HL-60 (cell line): ENCODE measurements at places on chromosomes 6 and 20.

DNA sequence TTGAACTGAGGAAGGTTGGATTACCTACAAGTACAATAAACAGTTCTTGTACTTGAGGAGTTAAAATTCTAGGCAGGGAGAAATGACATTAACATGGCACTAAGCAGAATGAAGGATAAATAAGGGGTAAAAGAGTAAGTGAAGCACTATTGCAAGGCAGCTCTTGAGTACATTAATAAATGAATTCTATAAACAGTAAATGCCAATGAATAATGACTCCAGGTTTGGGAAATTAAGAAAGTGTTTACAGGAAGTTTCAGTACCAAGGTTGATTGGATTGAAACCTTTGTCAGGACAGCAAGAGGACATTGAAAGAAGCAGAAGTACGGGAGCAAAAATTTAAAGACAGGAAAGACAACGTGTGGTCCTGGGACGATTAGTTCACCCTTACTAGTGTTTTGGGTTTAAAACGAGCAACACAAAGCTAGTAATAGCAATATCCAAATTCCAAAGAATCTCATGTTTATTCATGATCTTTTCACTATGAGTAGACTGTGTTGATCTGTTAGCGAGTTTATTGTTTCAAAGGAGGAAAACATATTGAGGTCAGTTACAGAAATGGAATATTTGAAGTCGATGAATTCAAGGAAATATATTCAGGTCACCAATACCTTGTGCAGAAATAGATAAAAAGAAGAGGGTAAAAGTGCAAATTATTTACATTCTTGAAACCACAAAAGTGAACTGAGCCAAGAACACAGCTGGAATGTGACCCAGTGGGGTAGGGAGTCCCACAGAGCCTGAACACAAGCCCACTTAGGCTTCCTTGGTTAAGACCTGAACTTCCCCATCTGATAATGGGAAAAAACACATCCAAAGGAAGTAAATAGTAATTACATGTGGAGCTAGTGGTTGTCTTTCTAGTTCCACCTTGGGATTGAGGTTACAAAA lies 80.8 kb downstream of the MKKS start:
- DNase-seq, result no peak

- no peak for DNase-seq
Observed at GRCh38 chr6:155455766-155456165, at the start of gene NOX3. NOX3 (minus strand) TSS chr6:155455839; CDS start chr6:155455800, 39 bp downstream.

GRCh38 chr6:40320441-40320840 lies 266.7 kb downstream of the LRFN2 start:
- no peak for DNase-seq

GRCh38 chr20:7829776-7830175 lies 110.5 kb downstream of the HAO1 start:
- no peak for DNase-seq

- DNase-seq, result no peak
Observed at GRCh38 chr6:52533491-52533890, 43.4 kb downstream of the TRAM2 start.

- no peak for DNase-seq
Observed at GRCh38 chr20:63698739-63699465, 2.5 kb downstream of the TNFRSF6B start.

DNA sequence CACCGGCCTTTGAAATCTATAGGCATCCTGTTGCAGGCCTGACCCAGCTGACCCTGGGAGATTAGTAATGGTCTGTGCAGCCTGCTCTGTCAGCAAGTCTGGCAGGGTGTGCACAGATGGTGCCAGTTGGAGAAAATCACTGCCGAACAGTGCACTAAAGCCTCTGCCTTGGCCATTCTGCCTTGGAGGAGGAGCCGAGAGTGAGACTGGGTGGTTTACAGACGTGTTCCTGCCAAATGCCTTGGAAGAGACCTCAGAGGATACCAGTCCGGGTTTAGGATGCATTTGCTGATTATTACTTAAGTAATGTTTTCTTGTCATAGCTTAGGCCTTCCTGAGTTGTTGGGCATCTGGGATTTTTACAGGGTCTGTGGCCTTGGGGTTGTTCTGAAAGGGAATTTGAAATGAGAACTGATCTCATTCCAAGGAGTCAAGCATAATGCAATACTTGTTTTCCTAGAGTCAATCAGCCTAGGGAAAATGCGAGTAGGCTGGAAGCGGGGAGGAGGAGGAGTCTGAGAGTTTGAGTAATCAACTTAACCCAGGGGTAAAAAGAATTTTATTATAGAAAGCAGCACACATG lies 292.1 kb downstream of the SOX4 start:
- no peak for DNase-seq

GRCh38 chr6:125174626-125175025 lies 21.1 kb downstream of the TPD52L1 start:
- DNase-seq, result no peak

DNA sequence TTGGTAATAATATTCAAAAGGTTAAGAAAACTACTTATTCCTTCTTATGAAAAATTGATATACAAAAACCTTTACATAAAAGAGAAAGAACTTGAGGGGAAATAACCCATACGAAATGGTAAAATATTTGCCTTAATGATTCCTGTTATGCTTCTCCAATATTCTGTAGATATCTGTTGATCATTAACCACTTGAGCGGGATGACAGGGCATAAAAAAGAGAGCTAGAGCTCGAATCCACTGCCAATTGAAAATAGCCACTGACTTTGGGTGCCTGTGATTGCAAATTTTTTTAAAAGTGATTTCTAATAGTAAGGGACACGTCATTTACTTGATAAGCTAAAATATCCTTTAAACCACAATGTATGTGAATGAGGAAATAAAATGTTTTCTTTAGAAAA lies 188.1 kb downstream of the MOXD1 start:
- no peak for DNase-seq

- no peak for DNase-seq
Observed at GRCh38 chr20:8602389-8603116, 466.3 kb upstream of the PLCB4 start.

DNA sequence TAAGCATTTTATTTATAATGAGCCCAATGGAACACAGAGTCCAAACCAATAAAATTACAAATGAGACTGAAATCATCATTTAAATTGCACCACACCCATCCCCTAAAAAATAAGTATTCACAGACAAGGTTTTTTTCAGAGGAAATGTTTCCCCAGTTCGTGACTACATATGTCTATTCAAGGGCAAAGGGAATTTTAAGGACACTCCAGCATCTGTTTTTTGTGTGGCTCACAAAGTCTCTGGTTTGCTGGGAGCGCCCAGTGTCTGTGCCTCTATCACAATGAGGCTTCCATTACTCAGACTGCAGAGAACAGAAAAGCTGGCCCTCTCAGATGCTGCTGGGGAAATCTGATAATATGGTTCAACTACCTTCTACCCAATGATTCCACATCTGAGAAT lies 16.0 kb downstream of the TBX18 start:
- no peak for DNase-seq

DNA sequence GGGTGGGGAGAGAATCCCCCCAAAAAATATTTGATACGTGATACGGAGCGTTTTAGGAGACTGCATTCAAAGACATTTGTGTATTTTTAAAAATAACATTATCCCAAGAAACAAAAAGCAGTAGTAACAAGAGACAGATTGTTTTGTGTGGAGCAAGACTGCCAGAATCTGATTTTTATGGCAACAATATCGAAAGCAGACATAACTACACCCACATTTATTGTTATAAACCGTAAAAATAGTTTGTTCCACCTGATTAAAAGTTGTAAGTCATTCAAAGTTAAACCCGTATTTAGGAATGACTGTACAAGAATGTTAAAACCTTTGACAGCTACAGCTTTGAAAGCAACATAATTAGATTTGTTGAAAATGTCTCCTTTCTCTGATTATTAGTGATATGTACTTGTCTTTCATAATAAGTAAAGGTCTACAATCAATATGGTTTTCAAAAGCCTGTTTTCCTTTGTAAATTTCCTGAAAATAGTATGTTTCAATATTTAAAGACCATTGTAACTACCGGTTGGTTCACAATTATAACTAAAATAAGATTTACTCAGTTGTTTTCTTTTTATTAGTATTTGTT lies 2.7 kb downstream of the EYA4 start:
- DNase-seq, result no peak

DNA sequence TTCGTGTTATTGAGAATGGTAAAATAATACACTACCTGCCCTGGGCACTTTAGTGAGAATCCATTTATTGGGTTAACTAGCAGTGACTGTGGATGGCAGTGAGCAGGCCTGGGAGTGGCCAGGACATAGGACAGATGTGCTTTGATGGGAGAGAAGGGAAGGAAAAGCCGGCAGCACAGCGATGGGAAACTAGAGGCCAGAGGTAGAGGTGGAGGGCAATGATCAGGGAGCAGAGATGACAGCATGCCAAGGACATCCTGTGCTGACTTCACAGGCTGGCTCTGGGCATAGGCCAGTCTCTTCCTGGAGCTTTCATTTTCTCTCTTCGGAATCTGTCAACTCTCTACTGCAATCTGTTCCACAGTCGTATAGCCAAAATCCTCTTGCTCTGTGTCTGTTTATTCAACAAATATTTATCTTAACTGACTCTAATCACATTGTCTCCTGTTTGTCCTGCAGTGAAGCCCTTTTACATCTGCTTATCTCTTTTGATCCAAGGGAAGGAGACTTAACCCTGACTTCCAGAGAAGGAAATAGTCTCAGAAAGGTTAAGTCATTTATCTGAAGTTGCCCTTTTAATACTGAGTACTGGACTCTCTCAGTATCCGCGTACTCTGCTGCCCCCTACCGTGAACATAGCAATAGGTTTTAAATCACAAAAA lies 18.4 kb upstream of the MMP24 start:
- peak; percentile 30 for DNase-seq

DNA sequence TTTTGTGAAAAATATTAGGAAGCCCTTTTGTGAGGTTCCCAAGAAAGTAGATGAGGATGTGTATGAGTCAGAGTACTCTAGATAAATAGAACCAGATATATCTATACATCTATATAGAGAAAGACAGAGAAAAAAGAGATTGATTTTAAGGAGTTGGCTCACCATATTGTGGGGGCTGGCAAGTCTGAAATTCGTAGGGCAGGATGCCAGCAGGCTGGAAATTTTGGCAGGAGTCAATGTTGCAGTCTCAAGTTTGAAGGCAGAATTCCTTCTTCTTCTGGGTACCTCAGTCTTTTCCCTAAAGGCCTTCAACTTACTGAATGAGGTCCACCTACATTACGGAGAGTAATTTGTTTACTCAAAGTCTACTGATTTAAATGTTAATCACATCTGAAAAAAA lies 65.3 kb upstream of the SAMD3 start:
- no peak for DNase-seq

DNA sequence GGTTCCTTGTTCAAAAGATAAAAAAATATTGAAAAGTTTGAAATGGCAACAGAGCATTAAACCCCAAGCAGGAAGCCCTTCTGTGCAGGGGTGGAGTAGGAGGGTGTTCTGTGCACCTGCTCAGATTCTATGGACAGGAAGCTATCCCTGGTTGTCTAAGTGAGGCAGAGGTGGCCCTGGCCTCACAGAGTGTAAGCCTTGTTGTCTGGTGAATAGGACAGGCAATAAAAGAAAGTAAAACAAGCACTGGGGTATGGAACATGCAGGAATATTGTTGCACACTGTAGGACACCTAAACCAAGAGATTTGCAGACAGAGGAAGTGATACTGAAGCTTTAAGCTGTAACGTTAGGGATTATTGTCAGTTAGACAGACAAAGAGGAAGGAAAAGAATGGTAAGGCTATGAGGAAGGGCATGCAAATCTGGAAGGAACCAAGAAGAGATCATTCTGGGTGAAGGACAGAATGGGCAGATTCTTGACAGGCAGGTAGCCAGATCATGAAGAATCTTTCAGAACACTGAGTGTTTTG lies 66.8 kb downstream of the TBC1D7 start:
- peak; percentile 65 for DNase-seq

DNA sequence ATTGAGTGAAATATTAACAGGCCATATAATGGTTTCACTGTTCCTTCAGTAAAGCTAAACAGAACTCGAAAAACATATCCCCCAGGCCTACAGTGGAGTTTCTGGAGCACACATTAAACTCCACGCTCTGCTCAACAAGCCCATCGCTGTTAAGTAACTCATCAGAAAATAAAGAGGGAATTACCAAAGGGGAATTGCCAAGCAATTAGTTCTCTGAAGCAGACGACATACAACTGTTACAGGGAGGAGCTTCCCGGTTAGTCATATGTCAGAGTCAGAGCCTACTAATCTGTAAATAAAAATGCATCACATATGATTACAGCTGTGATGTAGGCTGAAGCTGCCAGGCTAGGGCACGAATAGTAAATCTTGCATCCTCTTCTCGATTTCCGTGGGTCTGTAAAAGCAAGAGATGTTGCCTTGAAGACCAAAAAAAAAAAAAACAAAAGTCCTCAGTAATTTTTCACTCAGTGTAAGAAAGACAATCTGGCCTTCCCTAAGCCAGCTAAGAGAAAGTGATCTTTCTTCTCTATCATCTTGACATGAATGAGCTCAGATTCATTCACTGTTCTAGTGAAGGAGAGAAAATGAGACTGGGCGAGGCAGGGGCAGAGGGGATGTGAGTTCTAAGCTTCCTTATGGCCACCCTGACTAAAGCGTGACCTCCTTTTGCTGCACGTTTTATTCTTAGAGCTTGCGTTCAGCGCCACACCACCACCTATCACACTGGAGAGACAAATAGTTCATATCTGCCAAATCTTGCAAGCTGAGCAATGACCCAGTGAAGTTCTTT lies 13.8 kb downstream of the ATXN1 start:
- DNase-seq, result no peak

GRCh38 chr6:23173234-23173633 lies 603.9 kb downstream of the HDGFL1 start:
- DNase-seq, result no peak

DNA sequence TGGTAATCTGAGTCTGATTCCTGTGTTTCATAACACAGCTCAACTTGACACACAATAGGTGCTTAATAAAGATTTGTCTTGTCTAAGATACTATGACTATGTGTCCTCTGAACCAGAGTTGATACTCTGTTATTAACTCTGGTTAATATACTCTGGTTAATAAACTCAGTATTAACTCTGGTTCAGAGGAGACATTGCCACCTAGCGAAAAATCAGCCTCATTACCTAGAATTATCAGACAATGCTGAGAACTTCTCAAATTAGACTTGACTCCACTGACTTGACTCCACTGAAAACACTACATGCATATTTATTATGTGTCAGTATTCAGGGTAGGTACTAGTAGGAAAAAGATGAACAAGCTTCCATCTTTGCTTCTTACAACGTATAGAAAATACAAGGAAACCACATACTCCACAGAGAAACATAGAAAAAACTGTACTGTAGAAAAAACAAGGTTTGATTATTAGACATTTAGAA lies 73.9 kb downstream of the AHI1 start:
- DNase-seq, result peak; percentile 64

DNA sequence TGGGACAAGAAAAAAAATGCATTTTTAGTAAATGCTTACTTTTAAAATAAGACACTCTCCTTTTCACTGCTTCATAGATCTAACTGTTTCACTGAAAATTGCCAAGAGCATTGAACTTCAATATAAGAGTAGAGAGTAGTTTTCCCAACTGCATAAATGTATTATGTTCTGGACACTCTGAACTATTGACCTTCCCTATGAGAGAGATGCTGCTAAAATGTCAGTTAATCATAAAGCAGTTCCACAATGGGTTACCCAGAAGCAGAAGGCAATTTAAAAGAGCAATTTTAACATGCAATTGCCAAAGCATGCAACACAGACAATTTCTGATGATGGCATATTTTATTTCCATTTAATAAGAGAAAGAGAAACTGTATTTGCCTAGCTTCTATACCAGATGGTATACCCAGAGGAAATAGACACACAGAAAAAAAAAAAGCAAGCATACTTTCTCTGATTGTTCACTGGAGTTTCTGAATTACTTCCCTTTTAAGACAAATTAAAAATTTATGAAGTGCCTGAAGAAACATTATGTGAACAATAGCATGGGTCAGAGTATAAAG lies 279.1 kb upstream of the THEMIS start:
- DNase-seq, result no peak

- no peak for DNase-seq
Observed at GRCh38 chr20:51346686-51347485, 195.6 kb downstream of the NFATC2 start.
